ENCODE measurements at places on chromosomes 6 and 20. TPM values are rescaled to one million over a fixed set of nuclear protein-coding genes. Genes with fewer than 3 reads are reported as not detected.

The AKAP7 gene
- total RNA-seq = 11.5 TPM

The PRPH2 gene
- total RNA-seq = not detected

The ADTRP gene
- 44.3 TPM for total RNA-seq

The PAX1 gene
- not detected for total RNA-seq

The LBP gene
- not detected for total RNA-seq

The SLC24A3 gene
- 1.0 TPM for total RNA-seq

The LST1 gene
- total RNA-seq = 16.2 TPM

The MARCKS gene
- 7.6 TPM for total RNA-seq

The CNBD2 gene
- total RNA-seq = 2.6 TPM

The SLC32A1 gene
- total RNA-seq = 0.24 TPM

The PTCRA gene
- total RNA-seq = 0.56 TPM
